ENCODE measurements at places on chromosomes 5 and 9.

- DNase-seq: no peak
Measured at GRCh38 chr5:53180991-53181390, 71.4 kb upstream of the MOCS2 start.

- DNase-seq: no peak
Measured at GRCh38 chr5:160837749-160838593, 14.0 kb downstream of the ATP10B start.

- DNase-seq: no peak
Measured at GRCh38 chr5:74916831-74917710, 50.9 kb upstream of the FAM169A start.

- DNase-seq: no peak
Measured at GRCh38 chr9:84424931-84425330, 84.4 kb upstream of the SLC28A3 start.

DNA sequence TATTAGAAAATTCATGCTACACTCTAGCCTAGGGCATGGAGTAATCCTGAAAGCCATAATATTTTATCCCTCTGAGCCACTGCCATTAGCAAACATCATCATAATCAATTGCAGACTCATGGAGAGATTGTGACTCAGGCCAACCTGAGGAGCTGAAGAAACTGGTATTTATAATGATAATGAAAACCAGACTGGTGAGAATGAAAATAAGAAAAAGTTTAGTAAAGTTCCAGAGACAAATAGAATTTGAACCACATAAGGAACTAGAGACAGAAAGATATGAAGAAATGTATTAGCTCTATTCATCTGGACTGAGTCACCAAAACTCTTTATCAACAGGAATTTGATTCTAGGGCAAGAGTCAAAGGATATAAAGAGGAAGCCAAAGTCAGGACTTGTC is 158.7 kb downstream of the DRD1 start:
- no peak for DNase-seq

GRCh38 chr9:95204710-95205109 is 112.8 kb downstream of the FANCC start:
- DNase-seq: no peak

DNA sequence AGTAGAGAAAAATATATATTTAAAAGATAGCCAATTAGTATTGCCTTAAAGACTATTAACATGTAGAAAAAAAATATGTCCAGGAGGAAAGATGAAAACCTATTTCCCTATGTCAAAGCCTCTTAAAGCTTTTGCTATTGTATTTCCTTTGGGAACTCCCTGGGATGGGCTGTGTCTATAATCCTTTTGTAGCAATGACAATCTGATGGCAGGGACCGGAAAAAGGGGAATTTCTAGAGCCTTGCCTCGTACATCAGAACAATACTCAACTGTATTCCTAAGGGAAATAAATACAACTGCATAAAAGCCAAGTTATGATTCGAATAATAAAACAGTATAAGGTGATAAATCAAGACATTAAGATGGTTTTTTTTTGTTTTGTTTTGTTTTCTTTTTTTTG is 257.3 kb downstream of the MLLT3 start:
- DNase-seq: no peak

GRCh38 chr5:159992566-159992965 is 16.4 kb upstream of the TTC1 start:
- DNase-seq: no peak

- no peak for DNase-seq
Measured at GRCh38 chr9:113454914-113455761, 8.4 kb upstream of the RGS3 start.

DNA sequence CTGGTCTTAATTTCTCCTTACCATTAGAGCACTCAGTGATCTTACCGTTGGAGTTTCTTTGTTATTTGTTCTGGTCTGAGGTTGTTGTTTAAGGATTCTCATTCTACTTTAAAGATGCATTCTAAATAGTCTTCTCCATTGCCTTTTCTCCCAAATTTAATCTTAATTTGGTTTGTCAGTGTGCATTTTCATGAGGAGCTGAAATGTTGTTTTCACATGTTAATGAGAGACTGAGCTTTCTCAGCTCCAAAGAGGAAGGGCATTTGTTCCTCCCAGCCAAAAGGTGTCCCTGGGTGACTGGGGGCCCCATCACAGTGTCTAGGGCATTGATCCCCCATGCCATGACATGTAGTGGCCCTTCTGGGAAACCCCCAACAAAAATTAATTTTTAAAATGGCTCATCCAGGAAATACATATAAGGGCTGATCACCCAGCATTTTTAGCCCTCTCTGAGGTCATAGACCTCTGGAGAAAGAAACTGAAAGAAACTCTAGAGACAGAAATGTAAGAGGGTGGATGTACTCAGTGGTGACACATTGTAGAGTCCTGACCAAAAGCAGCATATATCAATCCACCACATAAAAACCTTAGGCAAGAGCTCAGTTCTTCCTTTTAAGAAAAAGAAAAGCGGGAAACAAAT is 240.4 kb upstream of the RAI14 start:
- DNase-seq: no peak

GRCh38 chr5:66179297-66180051 is 35.4 kb downstream of the SREK1 start:
- no peak for DNase-seq

DNA sequence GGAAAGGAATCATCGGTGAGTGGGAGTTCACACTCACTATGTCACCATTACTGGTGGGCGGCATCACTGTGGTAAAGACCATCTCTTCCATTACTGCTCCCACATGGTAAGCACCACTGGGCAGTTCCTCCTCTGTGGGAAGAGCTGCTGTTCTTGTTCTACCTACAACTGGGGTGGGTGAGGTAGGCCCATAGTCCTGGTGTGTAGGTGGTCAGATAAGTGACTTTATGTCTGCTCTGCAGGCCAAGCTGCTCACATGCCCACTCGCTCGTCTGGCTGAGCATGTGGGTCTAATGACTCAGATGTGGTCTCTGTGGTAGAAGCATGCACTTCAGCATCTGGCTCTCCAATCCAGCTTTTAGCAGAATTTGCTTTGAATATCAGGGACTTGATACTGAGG is 82.9 kb downstream of the TMEM215 start:
- DNase-seq: no peak

DNA sequence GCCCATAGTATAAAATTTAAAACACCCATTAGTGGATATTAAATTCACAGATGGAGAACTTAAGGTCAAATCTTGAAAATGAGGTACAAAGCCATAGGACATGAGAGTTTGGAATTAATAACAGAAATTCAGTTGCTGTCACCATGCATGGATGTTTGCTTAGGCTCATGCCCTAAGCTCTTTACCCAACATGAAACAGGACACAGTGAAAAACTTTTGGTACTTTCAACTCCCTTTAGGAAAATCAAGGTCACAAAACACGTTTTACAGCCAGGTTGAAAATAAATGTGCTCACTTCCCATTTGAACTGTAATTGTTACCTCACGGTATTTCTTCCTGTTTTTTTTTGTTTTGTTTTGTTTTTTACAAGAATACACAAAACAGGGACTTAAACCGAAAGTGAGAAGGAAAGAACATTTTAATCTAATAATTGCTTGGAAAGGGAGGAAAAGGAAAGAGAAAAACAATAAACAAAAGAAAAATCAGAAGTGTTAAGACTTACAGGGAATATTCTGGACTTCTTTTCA is 6.1 kb upstream of the TOPORS start:
- no peak for DNase-seq

GRCh38 chr9:75010570-75010969 is 17.5 kb downstream of the CARNMT1 start:
- DNase-seq: no peak

- DNase-seq: no peak
Measured at GRCh38 chr5:132849347-132849746, 16.9 kb downstream of the GDF9 start.

DNA sequence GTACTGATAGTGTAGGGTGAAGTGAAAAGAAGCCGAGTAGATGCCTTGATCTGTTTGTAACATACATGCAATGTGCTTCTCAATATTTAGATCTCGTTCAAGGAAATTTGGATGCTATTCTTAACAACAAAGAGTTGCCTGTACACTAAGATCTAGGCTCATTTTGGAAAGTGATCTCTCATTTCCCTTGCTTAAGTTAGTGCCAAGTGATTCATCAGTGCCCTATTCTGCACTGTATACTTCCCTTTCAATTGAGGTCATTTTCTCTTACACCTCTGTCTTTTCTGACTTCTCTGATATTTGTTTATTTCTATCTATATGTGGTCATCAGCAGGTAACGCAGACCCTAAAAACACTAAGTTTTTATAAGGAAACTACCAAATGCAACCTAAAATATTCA is 528.6 kb upstream of the PTPRD start:
- DNase-seq: no peak

DNA sequence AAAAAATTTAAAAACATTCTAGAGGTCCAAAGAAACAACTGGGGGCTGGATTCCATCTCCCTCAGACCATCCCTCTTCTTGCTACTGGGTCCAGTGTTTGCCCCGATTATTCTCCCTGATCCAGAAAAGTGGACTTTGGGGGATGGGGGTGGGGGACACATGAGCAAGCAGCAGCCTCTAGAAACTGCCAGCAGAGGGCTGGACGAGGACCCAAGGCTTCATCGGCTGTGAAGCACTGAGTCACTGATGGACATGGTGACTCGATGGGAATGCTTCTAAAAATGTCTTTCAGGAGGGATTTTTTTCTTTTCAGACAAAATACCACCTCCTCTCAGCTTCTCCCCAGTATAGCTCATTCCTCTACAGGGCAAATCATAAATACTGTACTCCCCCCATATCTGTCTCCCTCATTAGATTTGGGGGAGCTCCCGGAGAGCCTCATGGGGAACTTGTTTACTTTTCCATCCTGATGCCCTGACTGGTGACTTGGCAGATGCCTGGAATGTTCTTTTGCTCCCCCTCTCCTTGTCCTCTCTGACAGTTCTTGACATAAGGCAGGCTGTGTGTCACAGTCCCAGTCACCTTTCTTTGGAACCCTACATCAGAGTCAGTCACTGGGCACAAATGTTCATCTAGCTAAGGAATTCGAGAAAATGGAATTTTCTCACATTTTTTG is 67.2 kb upstream of the STC2 start:
- DNase-seq: no peak

DNA sequence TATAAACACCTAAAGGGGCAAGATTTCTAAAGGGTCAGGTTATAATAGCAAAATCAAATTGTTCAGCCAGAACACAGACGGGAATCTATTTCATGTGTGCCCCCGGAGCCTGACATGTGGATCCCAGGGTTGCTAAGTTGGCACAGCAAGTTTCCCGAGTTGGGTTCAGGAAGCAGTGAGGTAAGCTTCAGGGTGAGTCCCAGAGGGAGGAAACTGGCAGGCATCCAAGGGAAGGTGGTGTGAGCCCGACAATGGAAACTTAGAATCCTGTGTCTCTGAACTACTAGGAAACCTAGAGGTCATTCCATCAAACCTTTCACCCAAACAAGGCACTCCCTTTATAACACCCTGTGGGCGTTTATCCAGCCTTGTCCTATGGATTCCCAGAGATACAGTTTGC is 98.4 kb downstream of the ADRB2 start:
- DNase-seq: no peak

DNA sequence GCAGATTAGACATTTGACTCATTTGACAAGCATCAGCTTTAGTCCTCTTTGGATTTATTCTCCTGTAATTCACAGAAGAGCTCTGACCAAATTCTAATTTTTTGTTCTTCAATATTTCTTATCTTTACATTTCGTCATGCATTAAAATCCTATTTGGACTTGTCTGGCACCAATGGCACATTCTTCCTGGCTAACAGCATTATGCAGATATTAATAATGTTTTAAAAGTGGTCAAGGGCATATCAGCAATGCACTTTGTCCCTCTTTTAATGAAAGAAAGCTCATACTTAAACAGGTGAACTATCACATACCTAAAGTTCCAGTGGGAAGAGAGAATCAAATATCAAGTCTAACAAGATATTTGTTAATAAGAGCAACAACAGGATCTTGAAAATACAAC is 270.4 kb downstream of the ARL15 start:
- DNase-seq: no peak

- DNase-seq: no peak
Measured at GRCh38 chr9:84756731-84757130, 87.2 kb downstream of the NTRK2 start.

DNA sequence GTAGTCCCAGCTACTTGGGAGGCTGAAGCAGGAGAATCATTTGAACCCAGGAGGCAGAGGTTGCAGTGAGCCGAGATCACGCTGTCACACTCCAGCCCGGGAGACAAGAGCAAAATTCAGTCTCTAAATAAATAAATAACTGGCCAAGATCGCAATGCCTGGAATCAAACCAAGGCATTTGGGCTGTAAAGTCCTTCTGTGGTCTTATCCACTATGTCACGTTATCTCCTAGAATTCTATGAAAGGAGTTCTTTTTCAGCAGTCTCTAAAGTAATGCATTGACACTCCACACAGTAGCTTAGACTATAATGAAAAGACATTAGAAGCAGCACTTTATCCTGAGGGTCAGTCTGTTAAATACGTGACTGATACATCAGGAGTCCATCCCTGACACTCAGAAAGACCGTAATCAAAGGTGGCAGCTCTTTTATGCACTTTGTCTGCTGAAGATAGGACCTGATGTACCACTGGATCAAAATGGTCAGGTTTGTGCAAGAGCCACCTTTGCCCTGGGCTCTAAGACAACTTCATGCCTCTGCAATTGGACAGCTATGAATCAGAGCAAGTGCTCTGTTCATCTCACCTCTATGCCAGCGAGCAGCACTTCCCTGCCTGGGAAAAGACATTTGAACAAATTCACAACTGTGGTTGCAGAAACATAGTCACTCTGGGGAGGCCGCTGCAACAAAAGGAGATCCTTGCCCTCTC is 31.7 kb upstream of the GNA14 start:
- no peak for DNase-seq

DNA sequence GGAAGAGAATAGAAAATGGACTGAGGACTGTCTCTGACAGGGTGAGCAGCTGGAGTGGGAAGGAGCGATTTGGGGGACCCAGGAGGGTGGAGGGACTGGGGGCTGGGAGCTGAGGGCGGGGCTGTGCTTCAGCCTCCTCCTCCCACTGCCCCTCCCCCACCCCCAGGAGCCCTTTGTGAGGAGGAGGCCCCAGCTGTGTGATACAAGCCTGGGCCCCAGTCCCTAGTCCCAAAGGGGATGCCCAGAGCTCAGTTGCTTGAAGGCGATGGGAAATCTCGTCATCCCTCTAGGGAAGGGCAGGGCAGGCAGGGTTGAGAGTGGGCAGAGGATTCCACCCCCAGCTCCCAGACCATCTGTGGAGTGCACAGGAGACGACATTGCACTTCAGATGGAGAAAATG is at the start of gene SPATA31E1:
TSS of gene SPATA31E1 (plus strand) at position 251 of the 400 bp plus-strand sequence. CDS start at position 266, 15 bp downstream.
- no peak for DNase-seq

- DNase-seq: no peak
Measured at GRCh38 chr9:129472651-129473102, 148.2 kb downstream of the C9orf50 start.

DNA sequence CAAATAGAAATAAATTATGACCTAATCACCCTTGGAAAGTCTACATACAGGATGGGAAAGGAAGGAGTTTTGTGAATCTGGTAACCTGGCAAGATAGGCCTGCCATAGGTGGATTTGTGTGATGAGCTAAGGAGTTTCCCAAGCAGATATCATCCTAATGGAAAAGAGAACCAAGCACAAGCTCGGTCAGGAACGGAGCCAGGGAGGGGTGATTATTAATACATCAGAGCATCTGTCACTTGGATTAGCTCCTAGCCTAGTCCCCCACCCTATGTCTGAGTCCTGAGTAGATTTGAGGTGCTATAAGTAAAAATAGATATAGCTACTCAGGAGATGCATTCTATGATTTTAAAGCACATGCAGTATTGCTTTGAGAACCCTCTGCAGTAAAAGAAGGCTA is 57.3 kb upstream of the SMARCA2 start:
- DNase-seq: no peak

GRCh38 chr5:56574778-56575177 is 240.6 kb upstream of the MAP3K1 start:
- no peak for DNase-seq

GRCh38 chr5:179558932-179559283 is 8.6 kb downstream of the RUFY1 start:
- DNase-seq: no peak

- no peak for DNase-seq
Measured at GRCh38 chr9:109499631-109500410, 1.7 kb upstream of the PTPN3 start.
